ENCODE measurements at places on chromosomes 1 and 21.
A peak's percentile ranks its signal among the peaks of the same experiment; 100 is the strongest.

GRCh38 chr1:77030401-77031105, 163.3 kb downstream of the ST6GALNAC5 start:
- no peak for DNase-seq

DNA sequence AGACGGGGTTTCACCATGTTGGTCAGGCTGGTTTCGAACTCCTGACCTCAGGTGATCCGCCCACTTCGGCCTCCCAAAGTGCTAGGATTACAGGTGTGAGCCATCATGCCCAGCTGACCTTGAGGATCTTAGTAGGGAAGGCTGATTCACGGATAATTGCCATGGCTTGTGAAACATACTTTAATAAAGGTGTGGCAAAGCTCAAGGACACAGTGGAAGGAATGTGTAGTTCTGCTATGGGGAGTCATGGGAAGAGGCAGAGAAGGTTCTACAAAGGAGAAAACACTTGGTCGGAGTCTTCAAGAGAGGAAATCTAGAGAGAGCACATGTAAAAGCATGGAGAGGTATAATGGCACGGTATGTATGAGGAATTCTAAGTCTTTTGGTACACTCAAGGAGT, 12.7 kb upstream of the PTCH2 start:
- DNase-seq, result no peak

- no peak for DNase-seq
Observed at GRCh38 chr21:30674312-30674711, 31.6 kb downstream of the KRTAP20-3 start.

DNA sequence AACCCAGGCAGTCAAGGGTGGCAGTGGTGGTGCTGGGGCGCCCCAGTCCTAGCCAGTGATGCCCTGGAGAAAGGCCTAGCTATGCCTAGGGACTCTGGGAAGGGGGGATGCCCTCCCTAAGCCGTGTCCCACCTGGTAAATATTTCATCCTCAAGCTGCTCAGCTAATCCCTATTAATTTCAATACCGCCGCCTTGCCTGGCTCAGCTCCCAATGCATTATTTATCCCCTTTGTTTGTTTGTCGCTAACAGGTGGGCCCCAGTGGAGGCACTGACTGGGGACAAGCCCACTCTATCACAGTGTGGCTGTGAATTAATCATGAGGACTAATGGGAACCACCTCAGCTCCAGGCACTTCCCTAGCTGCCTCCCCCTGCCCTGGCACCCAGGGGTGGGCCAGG, 22.5 kb downstream of the DMAP1 start:
- DNase-seq, result no peak

GRCh38 chr21:45504516-45505415, 37.5 kb downstream of the SLC19A1 start:
- DNase-seq, result no peak

DNA sequence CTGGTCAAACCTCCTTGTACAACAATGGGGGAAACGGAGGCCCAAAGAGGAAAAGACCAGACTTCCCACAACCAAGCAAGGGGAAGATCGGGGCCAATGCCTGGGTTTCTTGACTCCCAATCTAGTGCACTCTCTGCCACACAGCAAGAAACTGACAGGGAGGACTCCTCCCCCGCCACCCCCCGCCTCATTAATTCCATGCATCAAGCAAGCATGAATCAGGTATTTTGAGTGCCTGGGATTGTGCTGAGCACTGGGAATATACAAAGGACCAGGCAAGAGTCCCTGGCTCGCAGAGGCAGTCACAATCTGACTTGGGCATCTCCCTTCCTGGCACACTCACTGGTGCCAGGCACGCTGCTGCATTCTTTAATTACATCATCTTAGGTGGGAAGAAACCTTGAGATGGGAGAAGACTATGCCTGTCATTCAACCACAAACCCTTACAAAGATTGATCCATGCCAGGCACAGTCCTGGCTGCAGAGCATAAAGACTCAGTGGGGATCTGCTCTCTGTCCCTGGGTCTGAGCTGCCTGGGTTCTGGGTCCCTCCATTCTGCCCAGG, 4.4 kb upstream of the KCNC4 start:
- DNase-seq, result no peak

DNA sequence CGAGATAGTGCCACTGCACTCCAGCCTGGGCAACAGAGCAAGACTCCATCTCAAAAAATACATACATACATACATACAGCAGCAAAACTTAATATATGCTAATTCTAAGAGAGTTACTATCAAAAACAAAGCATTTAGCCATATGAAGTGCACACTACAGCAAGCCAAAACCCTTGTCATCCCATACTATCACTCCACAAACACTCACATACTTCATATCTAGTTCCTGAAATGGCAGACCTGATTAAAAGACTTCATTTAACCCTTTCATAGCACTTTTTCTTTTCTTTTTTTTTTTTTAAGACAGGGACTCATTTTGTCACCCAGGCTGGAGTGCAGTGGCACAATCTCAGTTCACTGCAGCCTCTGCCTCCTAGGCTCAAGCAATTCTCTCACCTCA, 65.6 kb downstream of the COP1 start:
- DNase-seq, result no peak

- DNase-seq, result no peak
Observed at GRCh38 chr1:241639623-241640148, 483 bp downstream of the CHML start.

GRCh38 chr1:229229721-229230139, 41.2 kb upstream of the RAB4A start:
- DNase-seq, result no peak

DNA sequence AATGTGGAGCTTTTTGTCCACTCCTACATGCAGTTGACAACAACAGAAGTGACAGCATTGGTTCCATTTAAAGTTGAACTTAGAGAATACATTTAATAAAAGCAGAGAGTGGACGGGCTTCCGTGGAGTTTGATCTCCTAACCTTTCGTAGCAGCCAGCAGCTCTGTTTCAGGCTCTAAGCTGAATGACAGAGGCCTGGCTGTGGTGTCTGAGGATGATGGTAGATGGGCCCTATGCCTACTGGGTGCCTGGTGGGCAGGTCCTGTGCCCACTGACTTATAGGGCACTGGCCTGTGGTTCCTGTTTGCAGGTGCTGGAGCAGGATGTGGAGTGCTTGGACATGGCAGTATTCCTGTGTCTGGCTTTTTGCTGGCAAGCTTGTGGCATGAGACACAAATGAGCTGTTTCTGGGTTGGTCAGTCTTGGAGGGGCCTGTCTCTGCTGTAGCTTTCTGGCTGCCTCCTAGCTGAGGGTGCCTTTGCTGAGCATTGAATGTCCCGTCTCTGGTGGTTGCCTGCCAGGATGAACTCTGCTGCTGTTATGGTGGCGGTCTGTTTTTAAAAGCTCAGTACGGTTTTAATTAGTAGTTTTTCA, 54.6 kb downstream of the PRDM2 start:
- no peak for DNase-seq

GRCh38 chr1:8171751-8172464, 145.8 kb upstream of the ERRFI1 start:
- no peak for DNase-seq

DNA sequence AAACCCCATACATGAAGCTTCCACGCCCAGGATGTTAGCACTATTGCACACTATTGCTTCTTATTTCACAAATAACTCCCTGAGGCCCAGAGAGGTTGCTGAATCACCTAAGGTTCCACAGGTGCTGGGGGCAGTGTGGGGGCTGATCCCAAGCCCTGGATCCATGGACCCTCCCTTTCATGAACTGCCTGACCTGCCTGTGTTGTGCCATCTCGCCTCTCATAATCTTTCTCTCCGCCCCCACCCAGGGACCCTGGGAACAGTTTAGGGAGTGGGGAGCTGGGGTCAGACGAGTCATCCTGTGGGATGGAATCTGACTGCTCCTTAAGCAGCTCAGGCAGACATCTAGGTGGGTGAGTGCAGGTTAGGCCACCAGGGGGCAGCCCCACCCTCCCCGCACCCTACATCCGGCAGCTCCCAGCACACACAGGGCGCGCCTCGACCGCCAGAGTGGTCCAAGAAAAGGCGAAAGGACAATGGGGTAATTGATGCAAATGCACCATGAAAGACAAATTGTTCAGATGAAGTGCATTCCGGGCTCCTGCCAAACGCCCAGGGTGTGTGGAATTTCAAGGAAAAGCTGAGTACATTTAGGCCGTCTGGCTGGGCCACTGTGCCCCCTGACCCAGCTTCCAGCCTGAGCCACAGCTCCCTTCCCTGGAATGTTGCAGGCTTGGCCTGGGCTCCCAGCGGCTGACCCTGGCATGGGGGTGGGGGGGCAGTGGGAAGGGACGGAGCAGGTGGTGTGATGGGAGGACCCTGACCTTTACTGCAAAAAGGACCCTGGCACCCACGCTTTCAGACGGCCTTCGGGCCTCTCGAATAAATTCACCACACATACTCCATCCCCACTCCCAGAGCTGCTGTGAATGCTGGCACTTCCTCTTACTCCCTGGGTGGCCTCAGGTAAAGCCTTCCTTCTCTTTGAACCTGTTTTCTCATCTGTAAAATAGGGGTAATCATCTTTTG, 20.8 kb downstream of the PHLDA3 start:
- peak; percentile 43 for DNase-seq

GRCh38 chr1:49408346-49408745, 615.4 kb downstream of the AGBL4 start:
- DNase-seq, result no peak

All from stimulated activated CD4-positive, alpha-beta T cell treated with anti-CD3 and anti-CD28 coated beads, TNF-alpha, amount 100 ng/mL, for 48 hours (primary cell).